ENCODE measurements at places on chromosomes 3 and 15.
A peak's percentile ranks its signal among the peaks of the same experiment; 100 is the strongest.

DNA sequence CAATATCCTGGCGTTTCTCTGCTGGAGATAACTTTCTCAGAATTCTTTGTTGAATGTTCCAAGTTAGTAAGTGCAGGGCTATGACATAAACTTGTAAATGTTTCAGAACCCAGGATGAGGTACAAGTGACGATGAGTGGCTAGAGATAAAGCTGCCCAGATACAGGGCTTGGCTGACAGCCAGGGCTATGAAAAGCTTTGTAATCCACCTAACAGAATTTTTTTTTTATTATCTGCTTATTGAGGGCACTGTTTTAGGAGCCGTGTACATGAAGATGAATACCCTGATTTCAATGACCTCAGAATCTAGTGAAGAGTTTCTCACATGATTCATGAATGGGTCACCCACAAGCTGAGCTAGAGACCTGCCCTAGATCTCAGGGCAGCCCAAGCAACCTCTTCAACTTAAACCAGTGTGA, 431.4 kb downstream of the DIPK2A start:
- DNase-seq = no peak

DNA sequence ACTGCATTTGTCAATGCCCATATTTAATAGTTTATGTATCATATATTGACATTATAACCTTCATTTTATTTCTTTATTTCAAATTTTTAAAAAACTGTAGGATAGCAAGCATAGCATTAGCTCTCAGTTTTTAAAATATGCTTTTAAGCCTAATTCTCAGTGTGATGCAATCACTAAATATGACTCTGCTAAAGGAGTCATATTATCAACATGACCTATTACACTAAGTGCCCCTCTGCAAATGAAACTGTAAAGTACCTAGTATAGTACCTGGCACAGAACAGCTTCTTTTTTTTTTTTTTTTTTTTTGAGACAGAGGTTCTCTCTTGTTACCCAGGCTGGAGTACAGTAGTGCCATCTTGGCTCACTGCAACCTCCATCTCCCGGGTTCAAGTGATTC, 179.4 kb upstream of the CGNL1 start:
- peak; percentile 48 for DNase-seq

DNA sequence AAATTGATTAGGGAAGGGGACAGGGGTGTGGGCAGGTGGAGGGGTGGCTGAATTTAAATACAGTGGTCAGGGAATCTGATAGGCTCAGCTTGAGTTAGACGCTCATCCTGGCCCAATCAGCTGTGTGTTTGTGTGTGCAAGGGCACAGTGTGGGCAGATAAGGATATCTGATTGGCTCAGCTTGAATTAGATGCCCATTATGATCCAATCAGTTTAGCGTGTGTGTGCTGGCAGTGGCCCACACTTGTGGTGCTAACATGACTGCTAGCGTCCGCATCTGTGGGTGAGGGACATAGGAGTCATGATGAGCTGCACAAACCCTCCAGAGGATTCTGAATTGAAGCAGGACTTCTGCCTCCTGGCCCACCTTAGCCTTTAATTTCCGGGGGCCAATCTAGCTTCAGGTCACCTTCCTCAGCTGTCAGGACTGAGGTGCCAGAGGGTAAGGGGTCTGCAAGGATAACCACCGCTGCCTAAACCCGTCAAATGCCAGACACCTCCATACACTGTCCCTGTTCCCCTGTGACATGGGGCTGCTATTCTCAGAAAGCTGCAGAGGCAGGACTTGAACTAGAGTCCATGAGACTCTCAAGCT, 97.3 kb downstream of the CORO2B start:
- DNase-seq = no peak

GRCh38 chr15:98809273-98809672, 160.9 kb downstream of the IGF1R start:
- no peak for DNase-seq

- DNase-seq = peak; percentile 29
Observed at GRCh38 chr3:195394700-195395099, 48.1 kb downstream of the ACAP2 start.

GRCh38 chr3:81666502-81667121, 94.8 kb downstream of the GBE1 start:
- DNase-seq = peak; percentile 6

Measured in NCI-H69 (cell line).